ENCODE measurements at places on chromosomes 3 and 15.

DNA sequence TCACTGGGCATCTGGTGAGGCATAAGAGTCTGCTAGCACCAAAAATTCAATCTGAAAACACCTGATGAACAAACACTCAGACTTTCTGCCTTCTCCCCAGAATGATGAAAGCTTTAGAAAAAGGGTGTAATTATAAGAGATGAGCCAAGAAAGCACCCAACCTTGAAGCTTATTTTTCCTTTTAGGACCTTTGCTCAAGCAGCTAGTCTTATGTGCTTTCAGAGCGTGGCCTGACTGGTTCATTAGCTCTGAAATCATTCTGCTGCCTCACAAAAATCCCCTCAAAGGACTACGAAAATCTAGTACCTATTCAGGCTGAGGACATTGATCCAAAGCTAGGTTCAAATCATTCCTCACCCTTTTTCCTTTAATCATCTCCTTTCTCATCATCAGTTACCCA, 662.3 kb downstream of the MAGI1 start:
- no peak for DNase-seq

- DNase-seq: peak; percentile 70
Observed at GRCh38 chr15:40103864-40104271, 4.8 kb downstream of the BMF start.

DNA sequence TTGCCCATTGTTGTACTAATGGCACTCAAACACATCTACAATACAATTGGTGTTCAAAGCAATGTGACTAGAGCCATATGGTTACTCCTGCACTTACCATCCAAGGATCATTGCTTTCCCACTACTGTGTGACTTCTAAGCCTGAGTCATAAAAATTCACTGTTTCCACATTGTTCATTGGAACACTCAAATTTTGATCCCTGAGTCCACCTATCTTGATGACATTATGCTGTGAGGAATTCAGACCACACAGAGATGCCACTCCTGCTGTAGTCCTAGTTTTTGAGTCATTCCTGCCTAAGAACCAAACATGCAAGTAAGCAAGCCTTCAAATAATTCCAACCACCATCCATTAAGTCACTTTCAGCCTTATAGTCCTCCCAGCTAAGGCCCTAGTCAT, 176.2 kb downstream of the EFHB start:
- no peak for DNase-seq

DNA sequence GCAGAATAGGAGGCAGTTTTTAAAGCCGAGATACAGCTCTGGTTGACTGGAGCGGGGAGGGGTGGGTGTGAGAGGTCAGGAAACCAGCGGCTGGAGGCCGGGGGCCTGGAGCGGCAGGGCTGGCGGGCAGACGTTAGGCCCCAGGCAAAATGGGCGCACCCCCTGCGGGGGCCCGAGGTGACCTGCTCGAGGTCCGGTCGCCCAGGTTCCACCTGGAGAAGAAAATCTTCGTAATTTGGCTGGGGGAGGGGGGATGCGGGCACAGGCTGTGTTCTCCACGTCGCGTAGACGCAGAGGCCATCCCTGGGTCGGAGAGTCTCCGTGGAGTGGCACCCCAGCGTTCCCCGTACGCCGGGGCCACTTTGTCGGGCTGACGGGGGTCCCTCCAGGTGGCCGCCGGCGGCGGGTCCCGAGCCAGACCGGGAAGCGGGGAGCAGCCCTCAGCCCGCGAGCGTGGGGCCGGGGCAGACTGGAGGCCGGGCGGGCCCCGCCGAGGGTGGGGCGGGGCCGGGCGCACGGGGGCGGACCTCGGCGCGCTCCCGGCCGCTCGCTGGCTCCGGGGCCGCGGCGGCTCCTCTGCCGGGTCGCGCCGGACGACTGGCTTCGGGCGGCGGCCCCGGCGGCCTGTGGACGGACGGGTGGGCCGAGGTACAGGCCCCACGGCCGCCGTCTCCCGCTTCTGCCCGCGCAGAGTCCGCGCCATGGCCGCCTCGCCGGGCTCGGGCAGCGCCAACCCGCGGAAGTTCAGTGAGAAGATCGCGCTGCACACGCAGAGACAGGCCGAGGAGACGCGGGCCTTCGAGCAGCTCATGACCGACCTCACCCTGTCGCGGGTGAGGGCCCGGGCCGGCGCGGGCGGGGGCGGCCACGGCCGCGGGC, at the start of gene CRTC3:
CRTC3 (plus strand) TSS at position 553 of the 879 bp plus-strand sequence; CDS start at position 702, 149 bp downstream.
- DNase-seq: peak; percentile 43
